Activated CD4-positive, alpha-beta T cell treated with anti-CD3 and anti-CD28 coated beads, Interleukin-2, amount 50 U/mL, for 24 hours (primary cell): ENCODE measurements at places on chromosomes 11 and 22.

DNA sequence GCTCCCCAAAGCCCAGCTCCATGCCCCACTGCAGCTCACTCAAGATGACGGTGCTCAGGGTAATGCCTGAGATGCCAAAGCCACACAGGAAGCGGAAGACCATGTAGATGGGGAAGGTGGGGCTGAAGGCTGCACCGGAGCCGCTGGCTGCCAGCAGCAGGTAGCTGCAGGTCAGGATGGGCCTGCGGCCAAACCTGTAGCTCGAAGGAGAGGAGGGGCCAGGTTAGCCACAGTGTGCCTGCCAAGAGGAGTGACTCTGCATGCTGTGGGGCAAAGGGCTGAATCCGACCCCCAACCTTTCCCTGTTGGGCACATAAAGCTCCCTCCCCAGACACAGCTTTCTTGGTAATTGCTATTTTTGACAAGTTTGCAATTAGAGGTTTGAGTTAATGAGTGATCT lies 14.9 kb upstream of the SLC22A6 start:
- DNase-seq, result no peak

DNA sequence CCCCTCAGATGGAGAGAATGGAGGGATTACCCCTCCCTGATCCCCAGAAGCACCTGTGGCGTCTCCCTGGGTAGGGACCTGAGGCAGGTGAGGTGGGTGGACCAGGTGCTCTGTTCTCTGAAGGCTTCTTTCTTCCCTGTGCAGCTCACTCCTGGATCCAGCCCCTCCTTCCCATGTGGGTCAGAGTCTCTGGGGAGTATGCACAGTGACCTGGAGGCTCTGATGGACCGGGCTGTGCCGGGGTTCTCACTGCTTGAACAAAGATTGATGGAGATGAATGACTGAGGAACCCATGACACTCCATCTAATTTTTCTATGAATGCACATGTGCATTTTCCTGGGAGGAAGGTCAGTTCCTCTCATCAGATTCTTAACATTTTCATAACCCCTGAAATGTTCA lies 78.6 kb upstream of the SHANK2 start:
- no peak for DNase-seq

DNA sequence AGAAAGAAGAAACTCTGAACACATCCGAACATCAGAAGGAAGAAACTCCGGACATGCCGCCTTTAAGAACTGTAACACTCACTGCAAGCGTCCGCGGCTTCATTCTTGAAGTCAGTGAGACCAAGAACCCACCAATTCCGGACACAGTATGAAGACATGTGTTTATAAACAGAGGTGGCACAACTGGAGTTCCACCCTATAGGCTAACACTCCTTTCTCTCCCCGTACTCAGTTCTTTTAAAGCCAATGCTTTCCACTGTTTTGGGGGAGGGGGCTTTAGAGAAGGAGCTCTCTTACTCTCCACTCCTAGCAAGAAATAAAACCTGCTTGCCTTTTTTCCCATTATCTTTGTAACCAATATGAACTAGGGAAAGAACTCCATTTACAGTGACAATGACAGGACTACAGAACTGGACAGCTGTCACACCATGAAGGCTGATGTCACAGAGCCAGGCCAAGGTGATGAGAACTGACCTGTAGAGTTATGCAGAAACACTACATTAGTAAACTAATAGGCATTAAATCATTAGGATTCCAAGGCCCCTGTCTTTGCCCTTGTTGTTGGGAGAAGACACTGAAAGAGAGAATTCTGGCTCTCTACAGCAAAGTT lies 733 bp downstream of the TRIM5 start:
- no peak for DNase-seq

DNA sequence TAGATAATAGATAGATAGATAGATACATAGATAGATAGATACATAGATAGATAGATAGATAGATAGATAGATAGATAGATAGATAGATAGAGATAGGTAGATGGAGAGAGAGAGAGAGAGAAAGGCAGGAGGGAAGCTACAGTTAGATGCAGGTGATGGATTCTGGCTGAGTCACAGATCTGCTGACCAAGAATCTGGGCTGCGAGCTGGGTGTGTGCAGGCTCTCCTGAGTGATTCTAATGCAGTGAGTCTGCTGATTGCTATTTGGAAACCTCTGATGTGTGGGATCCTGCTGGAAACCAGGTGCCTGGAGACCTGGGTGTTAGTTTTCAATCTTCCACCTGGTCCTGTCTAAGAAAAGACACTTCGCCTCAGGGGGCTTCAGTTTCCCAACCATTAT lies 1441.8 kb downstream of the TBC1D22A start:
- no peak for DNase-seq

GRCh38 chr11:121814962-121815361 lies 301.1 kb downstream of the BLID start:
- no peak for DNase-seq

GRCh38 chr22:30312053-30312452 lies 14.7 kb downstream of the TBC1D10A start:
- no peak for DNase-seq

DNA sequence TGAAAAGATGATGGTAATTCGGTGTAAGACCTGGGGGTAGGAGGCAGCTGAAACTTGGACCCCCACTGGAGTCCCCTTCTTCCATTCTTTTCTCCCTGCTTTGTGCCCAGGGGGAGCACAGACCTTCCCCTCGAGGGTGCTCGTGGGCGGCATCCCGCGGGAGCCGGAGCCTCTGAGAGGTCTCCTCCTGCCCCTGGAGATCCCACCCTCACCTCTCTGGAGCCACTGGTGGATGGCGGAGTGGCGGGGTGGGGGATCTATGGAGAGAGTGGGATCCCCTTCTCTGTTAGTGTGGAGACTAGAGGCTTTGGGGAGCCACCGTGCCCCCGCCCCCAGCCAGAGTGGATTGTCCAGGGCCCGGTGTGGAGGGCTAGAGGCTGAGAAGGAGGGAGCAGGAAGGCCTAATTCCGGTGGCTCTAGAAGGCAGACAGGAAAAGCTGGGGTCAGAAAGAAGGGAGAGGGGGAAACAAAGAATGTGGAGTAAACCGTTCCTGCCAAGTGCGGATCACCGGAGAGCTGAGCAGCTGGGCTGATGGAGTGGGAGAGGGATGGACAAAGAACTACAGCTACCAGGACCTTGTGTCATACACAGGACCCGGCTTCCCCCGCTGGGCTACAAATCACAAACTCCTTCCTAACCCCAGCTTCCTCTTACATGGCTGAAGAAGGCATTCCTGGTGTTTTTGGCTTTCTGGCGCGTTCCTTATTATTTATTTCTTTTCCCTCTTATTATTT lies 41.9 kb downstream of the KCNJ1 start:
- DNase-seq, result no peak

DNA sequence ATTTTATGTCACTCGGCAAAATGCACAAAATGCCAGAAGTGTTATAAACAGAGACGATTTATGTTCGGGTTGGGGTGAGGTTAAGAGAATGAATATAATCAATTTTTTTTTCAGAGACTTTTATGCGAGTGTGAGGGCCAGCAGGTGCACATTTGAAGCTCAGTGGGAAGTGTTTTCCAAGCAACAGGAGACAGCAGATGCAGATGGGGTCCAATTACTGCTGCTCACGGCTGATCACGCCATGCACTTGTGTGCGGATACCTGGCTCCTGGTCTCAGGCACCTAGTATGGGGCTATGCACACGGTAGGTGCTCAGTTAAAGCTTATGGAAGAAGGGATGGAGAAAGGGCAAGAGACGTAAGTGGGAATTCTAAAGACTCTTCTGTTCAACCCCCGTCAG lies 249.1 kb downstream of the MIAT start:
- no peak for DNase-seq

GRCh38 chr11:112016088-112016764 lies 9.0 kb upstream of the DLAT start:
- no peak for DNase-seq

GRCh38 chr22:24097961-24098391 lies 83.3 kb upstream of the SUSD2 start:
- DNase-seq, result no peak

- DNase-seq, result no peak
These were observed 2.9 kb upstream of the FOSL1 start for GRCh38 chr11:65903068-65903481.

DNA sequence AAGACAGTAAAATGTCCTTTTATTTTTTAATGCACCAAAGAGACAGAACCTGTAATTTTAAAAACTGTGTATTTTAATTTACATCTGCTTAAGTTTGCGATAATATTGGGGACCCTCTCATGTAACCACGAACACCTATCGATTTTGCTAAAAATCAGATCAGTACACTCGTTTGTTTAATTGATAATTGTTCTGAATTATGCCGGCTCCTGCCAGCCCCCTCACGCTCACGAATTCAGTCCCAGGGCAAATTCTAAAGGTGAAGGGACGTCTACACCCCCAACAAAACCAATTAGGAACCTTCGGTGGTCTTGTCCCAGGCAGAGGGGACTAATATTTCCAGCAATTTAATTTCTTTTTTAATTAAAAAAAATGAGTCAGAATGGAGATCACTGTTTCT lies 1.1 kb upstream of the CCND1 start:
- DNase-seq, result no peak

DNA sequence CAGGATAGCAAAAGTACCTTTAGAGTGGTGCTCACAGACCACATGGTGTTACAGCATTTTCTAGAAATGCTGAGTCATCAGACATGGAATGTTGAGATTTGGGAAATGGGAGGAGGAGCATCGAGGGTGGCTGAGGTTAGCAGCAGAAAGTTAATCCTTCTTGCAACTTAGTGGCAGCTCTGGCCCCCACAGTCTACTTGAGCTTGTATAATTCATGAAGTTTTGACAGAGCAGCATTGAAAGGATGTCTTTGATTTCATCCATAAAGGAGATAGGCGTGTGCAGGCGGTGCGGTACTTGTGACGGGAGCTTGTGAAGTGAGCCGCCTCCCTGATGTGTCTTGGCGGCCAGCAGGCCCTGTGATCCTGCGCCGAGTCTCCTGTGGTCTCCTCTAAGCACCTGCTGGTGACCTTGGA lies 330.5 kb downstream of the TBC1D22A start:
- no peak for DNase-seq

GRCh38 chr22:24140357-24140756 lies 40.9 kb upstream of the SUSD2 start:
- no peak for DNase-seq

DNA sequence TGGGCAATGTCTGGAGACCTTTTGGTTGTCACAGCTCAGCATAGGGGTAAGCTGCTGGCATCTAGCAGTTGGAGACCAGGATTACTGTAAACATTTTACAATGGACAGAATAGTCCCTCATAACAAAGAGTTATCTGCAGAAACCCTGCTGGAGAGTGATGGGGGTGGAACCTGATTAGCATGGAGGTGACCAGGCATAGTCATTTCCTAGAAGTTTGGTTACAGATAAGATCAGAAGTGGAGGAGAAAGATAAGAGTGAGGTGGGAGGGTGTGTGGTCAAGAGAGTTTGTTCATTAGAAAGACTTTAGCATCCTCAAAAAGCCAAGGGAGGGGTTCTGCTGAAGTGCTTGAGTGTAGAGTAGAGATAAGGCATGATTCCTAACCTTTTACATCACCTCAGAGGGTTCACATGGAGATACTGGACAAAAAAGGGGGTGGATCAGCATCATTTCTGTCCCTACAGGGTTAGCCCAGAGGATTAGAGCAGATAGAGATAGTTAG lies 38.8 kb downstream of the PRDM11 start:
- DNase-seq, result no peak

DNA sequence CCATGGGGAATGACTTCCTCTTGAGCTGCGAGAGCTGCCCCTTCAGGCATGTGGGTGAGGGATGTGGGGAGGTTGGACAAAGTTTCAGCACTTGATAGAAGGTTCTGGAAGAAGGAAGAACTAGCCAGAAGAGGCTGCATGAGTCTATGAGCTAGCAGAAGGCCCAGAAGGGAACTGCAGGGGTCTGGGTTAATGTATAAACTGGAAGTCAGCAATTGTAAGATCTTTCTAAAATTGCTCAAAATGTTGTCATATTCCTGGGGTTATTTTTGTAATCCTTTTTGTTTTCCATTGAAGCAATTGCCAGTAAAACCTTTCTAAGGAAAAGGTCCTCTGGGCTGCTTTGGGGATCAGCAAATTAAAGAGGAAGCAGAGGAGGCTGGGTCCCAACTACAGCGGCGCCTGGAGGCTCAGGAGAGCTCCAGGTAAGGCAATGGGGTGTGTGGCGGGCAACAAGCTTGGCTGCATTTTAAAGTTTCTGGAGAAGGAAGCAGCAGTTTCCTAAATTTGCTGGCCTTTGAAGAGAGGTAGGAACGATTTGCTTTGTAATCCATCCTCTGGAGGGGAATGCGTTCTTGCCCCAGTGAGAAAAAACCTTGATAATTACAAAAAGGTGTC lies 29.2 kb downstream of the ADAMTS15 start:
- no peak for DNase-seq

GRCh38 chr11:74646954-74647353 lies 54.6 kb downstream of the POLD3 start:
- no peak for DNase-seq

DNA sequence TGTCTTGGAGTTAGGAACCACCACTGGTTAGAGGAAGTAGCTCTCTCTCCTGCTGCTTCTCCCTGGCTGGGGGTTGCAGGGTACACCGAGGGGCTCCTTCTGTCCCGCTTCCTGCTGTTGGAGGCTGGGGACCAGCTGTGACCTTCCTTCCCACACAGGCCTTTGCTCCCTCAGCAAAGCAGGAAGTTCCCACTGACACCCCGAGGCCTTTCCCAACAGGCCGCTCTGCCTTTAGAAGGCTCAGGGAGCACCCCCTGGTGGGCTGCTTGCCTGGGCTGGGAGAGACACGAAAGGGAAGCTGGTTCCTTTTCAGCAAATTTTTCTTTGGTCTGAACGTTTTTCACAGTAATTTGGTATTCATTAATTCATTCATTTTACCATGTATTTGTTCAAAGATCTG lies 527.9 kb upstream of the B3GAT1 start:
- no peak for DNase-seq

DNA sequence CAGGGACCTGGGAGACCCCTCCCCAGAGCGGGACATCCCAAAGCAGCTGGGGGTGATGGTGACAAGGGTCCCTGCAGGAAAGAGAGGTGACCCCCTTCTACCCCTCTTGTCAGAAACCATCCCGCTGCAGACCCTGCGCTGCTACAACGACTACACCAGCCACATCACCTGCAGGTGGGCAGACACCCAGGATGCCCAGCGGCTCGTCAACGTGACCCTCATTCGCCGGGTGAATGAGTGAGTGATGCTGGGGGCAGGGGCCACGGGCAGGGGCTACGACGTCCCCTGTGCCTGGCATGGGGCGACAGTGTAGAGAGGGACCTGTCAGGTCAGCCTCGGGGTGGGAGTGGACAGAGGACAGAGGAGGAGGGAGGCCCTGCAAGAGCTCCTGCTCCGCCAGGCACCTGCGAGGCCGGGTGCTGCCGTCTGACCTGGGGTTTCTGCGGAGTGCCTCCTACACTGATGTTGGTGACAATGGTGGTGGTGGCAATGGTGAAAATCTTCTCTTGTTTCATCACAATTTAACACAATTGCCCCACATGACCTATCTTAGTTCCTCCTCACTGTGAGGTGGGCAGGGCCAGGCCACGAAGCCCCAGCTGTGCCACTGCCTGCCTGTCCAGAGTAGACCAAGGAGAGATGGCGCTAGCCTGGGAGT lies 9.8 kb downstream of the CSF2RB start:
- no peak for DNase-seq

- no peak for DNase-seq
These were observed 1.2 kb upstream of the H19 start for GRCh38 chr11:1998861-1999260.

GRCh38 chr11:77175869-77176539 lies 48.0 kb downstream of the MYO7A start:
- DNase-seq, result no peak
